A549 treated with CORT108297 at 1 μM for 4 hours (cell line): ENCODE measurements at places on chromosomes 13 and 19. TPM values are rescaled to one million over a fixed set of nuclear protein-coding genes. Genes with fewer than 3 reads are reported as not detected.

Gene SPACA4
- total RNA-seq = 0.20 TPM in 1 of 5 replicates, not detected in the others

Gene NANOS3
- total RNA-seq = 1.4 to 4.1 TPM (median 3.2 TPM) in 5 replicates

Gene ZNF579
- 15.7 to 31.2 TPM (median 28.5 TPM) in 5 replicates for total RNA-seq

Gene C2CD4C
- 0.25 to 0.59 TPM (median 0.54 TPM) in 5 replicates for total RNA-seq

Gene COMP
- total RNA-seq = 0.04 to 0.06 TPM (median 0.05 TPM) in 4 of 5 replicates, not detected in the other

Gene CBY2
- not detected in 5 replicates for total RNA-seq

Gene ADGRE1
- total RNA-seq = 4.6 to 6.6 TPM (median 5.1 TPM) in 5 replicates

Gene CPB2
- not detected in 5 replicates for total RNA-seq

Gene TEKTIP1
- 0.21 TPM in 1 of 5 replicates, not detected in the others for total RNA-seq

Gene SLC8A2
- 0.25 to 0.36 TPM (median 0.32 TPM) in 5 replicates for total RNA-seq

Gene CTXN1
- 8.5 to 24.3 TPM (median 22.2 TPM) in 5 replicates for total RNA-seq

Gene CYP4F8
- not detected in 5 replicates for total RNA-seq

Gene KLK15
- total RNA-seq = not detected in 5 replicates

Gene CACNG8
- 0.90 to 1.4 TPM (median 1.4 TPM) in 5 replicates for total RNA-seq

Gene CGB1
- total RNA-seq = 0.13 to 1.3 TPM (median 0.20 TPM) in 3 of 5 replicates, not detected in the others

Gene RAB20
- total RNA-seq = 1.2 to 1.7 TPM (median 1.4 TPM) in 5 replicates

Gene OR10H1
- not detected in 5 replicates for total RNA-seq

Gene ZNF433
- not detected in 5 replicates for total RNA-seq

Gene OR7A5
- not detected in 5 replicates for total RNA-seq

Gene CA11
- total RNA-seq = 9.4 to 11.1 TPM (median 11.0 TPM) in 5 replicates

Gene VSIG10L
- total RNA-seq = 6.8 to 12.2 TPM (median 10.4 TPM) in 5 replicates

Gene SIGLEC8
- total RNA-seq = not detected in 5 replicates

Gene TMEM59L
- 3.9 to 6.7 TPM (median 5.9 TPM) in 5 replicates for total RNA-seq

Gene SLC10A2
- not detected in 5 replicates for total RNA-seq

Gene NLRP9
- not detected in 5 replicates for total RNA-seq

Gene ZNF540
- total RNA-seq = 0.06 to 0.17 TPM (median 0.16 TPM) in 4 of 5 replicates, not detected in the other

Gene CASP14
- not detected in 5 replicates for total RNA-seq

Gene C19orf67
- not detected in 5 replicates for total RNA-seq

Gene LILRB3
- total RNA-seq = 0.06 to 0.25 TPM (median 0.09 TPM) in 3 of 5 replicates, not detected in the others

Gene KLK14
- 0.35 to 0.44 TPM (median 0.39 TPM) in 5 replicates for total RNA-seq

Gene LGALS7
- 0.31 to 0.54 TPM (median 0.32 TPM) in 3 of 5 replicates, not detected in the others for total RNA-seq

Gene HDGFL2
- total RNA-seq = 22.8 to 30.9 TPM (median 28.5 TPM) in 5 replicates
